Cortex of kidney (tissue), 1 donor: ENCODE measurements at places on chromosomes 7 and 10.

DNA sequence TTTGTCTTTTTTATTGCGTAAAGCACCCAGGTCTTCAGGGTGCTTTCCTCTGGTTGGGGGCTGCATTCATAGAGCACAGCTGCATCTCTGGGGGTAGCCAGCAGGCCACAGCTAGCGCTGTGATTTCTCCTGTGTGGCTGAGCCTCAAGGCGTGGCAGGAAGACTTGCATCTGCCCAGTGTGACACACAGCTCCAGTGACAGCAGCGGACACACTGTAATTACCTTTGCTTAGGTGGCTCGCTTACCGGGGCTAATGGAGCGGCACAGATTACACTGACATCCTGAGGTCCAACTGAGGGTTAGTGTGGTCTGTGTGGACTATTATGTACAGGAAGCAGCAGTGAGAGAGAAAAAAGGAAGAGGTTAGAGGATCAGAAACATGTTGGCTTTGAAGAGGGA, 27.1 kb downstream of the ABCB4 start:
- DNase-seq, result no peak

GRCh38 chr7:6159524-6160031, 112.8 kb downstream of the CYTH3 start:
- DNase-seq, result no peak

DNA sequence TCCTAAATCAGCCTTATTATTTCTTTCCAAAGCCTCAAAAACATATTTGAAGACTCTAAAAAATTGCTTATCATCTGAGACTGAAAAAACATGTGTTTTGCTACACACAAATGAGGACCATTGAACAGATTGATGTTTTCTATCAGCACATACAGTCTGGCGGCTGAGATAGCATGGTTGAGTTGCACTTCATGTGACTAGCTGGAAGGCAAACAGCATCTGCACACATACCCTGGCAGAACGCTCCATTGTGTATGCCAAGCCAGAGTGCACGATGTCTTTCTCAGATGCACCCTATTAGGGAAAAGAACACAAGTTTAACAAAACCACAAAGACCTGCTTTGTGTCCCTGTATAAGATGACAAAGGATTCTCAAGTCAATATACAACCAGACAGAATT, 33.0 kb downstream of the FAM25A start:
- DNase-seq, result no peak

DNA sequence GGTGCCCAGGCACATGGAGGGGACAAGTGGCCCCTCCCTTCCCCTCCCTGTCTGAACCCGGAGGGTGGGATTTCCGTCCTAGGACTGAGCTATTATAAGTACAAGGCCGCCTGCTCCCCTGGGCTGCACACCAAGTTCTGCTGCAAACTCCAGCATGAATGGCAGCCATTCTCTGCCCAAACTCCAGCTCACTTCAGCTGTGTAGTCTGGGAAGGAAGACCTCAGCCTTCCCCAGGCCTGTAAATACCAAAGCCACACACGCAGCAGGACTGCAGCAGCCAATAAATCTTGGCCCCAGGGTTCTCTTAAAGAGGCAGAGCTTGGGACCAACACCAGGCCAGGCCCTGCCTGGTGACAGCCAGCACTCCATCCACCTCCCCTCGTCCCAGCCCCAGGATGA, 291.3 kb upstream of the ZMIZ1 start:
- no peak for DNase-seq

DNA sequence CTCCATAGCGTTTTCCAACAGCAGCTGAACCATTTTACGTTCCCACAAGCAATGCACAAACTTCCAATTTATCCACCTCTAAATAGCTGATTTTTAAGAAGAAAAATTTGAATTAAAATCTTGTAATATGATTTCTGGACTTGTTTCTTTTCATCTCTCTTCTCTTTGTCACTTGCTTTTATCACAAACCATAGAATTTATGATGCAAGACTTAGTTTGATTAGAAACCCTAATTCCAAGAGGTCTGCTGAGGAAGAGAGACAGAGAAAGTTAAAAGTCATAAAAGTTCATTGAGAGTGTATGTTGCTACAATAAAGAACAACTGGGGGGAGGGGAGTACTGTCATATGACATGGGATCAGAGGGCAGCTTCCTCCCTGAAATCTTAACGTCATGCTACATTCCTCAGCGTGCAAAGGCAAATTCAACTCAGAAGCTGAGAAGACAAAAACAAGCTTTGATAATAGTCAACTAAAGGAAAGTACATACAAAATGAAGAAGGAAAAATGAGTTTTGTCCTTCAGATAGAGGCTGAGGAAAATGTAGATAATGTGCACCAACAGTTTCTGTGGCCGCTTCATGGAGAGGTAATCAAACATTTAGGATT, 18.4 kb upstream of the CUBN start:
- DNase-seq, result no peak

GRCh38 chr10:83592337-83592935, 546.9 kb upstream of the GHITM start:
- DNase-seq, result no peak

GRCh38 chr7:147432079-147432478, 1158.5 kb upstream of the C7orf33 start:
- DNase-seq, result no peak

DNA sequence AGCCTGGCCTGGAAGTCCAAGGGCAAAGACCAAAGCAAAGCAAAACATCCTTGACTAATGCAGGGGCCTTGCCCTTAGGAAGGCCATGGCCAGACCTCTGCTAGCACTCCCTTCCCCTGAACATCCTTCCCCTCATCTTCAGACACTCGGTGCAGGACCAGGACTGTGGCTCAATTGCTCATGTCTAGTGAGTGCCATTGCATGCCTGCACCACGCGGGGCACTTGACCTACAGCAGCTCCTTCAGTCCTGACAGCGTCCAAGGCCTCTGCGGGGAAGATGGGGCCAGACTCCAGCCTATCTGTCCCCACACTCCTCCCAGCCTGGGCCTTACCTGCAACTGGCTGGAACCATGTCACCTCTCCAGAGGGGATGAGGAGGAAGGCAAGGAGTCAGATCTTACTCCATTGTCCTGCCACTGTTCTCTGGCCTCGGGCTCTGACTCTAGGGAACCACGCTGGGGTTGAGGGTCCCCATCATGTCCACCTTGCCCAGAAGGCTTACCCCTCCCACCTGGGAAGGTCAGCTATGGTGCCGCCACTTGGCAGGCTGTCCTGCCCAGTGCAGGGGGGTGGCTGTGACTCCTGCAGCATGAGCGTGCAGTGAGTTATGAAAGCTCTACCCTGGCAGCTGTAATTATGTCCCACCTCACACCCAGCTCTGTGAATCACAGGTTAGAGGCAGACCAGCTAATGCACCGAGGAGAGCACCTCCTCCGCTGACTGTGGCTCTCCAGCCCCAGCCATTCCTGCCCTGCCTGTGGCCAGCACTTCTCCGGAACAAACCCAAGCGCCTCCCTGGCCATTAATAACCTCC, 16.1 kb downstream of the DRGX start:
- DNase-seq, result no peak

DNA sequence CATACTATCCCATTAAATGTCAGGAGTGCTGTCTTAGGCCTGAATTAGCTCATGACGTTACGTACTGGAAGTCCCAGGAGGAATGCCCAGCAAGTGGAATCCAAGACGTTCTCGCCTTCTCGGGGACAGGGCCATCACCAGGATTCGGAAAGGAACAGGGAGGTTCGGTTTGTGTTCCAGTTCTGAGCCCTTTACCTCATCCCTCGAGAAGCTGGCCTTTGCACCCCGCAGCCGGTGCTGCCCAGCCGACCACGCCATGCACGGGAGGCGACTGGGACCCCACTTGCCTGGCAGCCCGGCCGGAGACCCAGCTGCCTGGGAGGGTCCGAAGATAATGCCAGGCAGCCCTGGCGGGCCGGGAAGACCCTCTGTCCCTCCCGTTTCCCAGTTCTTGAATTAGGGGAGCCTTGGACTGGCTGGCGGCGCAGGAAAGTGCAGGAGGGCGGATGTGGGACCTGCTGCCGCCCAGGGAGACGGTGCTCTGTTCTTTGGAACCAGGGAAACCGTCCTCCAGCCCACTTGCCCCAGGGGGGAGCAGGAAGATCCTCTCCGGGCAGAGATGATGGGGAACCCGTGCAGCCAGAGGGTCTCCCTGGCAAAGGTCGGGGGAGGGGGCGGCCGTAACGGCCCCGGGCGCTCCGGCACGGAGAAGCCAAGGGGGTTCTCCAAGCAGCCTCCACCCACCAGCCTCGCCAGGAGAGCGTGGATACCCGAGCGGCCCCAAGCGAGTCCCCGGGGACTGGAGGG, 671 bp upstream of the CHST3 start:
- DNase-seq, result no peak

GRCh38 chr7:174716-175115, 17.7 kb upstream of the FAM20C start:
- DNase-seq, result no peak

- DNase-seq, result no peak
These were observed 104.2 kb upstream of the RAB18 start for GRCh38 chr10:27399871-27400270.

DNA sequence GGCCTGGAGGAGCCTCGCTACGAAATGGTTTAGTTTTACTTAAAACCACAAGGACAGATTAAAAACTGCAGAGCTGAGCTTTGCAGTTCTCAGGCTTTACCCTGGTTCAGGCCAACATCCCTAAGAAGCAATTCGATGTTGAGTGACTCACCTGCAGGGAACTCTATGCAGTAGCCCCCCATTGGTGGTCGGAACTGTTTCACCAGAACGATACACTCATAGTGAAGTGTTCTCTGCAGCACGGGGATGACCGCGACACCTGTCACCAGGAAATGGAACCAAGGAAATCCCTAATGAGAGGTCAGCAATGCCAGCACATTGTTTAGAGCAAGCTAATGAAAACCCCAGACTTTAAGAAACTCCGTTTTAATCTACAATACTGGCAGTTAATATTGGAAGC, 18.0 kb downstream of the NUDT5 start:
- no peak for DNase-seq

DNA sequence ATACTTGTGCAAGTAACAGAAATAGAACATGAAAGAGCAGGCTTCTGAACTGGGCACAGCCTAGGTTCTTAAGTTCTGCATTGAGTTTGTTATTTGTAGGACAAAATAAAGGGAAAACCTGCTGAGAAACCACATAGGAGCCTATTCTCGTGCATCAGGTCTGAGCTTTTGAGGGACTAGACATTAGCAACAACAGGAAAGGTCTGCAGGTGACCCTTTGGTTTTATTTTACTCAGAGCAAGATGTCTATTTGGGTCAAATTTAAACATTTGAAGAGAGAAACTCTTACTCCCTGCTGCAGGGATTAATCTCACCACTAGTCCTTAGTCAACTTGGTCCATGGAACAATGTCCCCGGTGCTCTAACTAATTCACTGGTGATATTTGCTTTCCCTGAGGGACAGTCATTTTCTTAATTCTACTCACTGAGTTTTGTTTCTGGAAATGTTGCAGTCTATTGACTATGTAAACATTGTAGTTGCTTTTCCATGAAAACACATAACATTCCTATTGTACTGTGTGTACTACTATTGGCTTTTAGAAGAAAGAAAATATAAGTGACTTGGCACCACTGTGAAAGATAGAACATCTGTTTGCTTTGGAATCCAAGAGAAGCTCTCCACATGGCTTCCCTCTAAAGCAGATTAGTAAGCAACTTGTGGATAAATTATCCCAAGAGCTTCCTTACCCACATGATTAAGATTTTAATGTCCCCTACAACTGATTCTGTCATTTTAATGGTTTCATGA, 108.2 kb downstream of the CHRM2 start:
- no peak for DNase-seq

GRCh38 chr10:131184503-131184902, 127.0 kb downstream of the TCERG1L start:
- no peak for DNase-seq

DNA sequence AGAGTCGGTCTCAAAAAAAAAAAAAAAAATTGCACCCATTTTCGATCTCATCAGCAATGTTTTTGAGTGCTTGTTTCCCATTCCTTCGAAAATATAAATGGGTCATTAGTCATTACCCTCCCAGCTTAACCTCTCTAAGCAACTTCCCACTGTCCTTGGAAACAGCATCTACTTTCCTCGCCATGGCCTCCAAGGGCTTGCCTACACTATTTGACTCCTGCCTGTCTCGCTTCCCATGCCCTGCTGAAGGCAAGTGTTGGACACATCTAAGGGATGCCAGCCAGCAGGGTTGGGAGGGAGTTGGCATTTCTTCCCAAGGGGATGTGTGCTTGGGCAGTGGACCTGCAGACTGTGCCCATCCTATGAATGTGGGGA, 12.7 kb upstream of the RHBDD2 start:
- no peak for DNase-seq

DNA sequence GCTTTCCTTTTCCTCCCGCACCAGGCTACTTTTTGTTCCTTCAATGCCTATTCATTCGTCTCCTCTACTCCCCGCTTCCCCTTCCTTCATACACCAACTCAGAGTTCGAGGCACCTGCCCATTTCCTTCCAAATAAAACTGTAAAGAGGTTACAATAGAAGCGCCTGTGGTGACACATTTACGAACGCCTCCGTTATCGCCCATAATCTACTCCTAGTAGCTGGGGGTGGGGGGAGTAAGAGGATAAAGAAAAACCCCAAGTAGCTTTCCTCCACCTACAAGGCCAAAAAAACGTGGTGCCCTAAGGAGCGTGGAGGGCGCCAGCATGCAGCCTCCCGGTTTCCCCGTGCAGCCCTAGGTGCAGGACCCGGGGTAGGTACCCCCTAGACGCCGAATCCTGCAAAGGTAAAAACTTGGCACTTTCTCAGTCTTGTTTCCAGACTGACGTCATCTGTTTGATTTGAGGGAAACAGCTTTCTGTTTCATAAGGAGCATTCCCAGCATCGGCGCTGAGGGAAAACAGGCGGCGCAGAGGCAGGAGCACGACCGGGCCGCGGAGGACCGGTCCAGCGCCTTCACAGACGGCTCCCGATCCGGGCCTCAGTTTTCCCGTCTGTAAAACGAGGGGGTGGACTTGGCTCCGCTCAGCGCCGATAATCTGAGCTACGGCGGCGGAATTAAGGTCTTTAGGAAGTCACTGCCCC, 922 bp downstream of the PPA1 start:
- DNase-seq, result no peak

- no peak for DNase-seq
These were observed 5.4 kb upstream of the SUV39H2 start for GRCh38 chr10:14873090-14873760.

- DNase-seq, result no peak
These were observed 27.0 kb downstream of the ITPRIP start for GRCh38 chr10:104311184-104311720.

- DNase-seq, result no peak
These were observed 433.2 kb upstream of the MGMT start for GRCh38 chr10:129033790-129034272.

GRCh38 chr10:84407388-84408049, 79.1 kb downstream of the CCSER2 start:
- no peak for DNase-seq

DNA sequence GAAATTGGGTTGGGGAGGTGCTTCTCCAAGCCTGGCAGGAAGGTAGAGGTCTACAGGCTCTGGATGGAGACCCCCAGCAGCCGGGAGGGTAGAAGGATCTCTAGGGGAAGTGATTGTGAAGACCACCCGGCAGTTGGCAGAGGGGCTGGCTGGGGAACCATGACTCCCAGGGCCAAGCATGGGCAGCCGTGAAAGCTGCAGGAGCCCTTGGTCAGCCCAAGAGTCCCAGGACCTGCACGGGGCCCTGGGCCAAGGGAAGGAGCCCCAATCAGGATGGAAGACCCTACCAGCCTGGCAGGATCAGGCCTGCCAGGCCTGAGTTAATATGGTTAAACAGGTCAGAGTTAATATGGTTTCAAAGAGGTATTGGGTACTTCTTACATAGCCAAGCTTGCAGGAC, 126.3 kb upstream of the NANOS1 start:
- DNase-seq, result no peak

- no peak for DNase-seq
These were observed 68.6 kb downstream of the NSUN6 start for GRCh38 chr10:18582803-18583202.

- DNase-seq, result no peak
These were observed 538.5 kb downstream of the SUGCT start for GRCh38 chr7:40673285-40673684.
